Breast epithelium (tissue), 4 donors: ENCODE measurements at places on chromosomes 4 and X.

GRCh38 chr4:129350834-129351721, 255.1 kb downstream of the C4orf33 start:
- DNase-seq: no peak

DNA sequence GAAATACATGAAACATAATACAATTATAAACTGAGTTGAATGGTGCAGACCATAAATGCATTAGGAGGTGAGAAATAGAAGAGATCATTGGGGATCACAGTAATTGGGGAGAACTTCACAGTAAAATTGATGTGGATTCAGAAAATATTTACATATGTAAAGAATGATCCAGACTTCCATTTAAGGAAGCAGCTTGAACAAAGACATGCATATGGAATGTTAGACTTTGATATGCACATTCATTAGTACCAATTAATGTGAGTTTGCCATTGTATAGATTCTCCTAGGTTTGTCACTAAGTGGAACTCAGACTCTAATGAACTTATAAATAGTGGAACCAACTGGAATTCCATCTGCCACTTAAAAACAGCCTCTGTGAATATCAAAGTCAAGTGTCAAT, 235.6 kb downstream of the PARM1 start:
- DNase-seq: no peak

GRCh38 chrX:109511113-109511512, 25.5 kb upstream of the NXT2 start:
- DNase-seq: no peak

DNA sequence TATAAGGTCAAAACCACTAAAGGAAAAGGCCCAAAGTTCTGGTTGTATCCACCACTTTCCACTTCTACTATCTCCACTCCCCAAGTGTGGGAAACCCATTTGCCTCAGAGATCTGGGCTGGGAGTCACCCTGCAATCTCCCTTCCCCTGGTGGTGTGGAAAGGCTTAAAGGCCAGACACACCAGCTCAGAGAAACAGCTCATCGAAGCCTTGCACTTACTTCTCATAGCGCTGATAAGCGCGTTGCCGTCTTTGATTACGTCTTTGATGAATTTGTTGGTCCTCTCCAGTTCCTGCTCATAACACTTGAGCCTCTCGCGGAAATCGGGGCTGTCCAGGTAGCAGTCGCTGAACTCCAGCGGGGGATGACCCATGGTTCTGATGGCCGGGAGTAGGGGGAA, 647 bp downstream of the OPHN1 start:
- DNase-seq: no peak

DNA sequence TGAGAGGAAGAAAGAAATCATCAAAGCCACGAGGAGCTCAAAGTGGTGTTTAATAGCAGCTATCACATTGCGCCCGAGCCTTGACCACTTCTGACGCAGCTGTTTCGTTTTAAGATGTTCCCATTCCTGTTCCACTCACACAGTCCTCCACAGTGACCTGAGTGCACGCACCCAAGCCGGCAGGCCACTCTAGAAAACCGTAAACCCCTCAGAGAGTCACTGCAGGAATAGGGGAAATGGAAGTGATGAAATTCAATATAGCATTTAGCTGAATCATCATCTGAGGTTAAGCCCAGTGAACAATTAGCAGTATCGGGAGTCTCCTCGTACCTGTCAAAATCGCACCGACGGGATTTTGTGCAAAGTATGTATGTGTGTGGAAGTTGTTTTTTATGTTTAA, 17.9 kb upstream of the HAND2 start:
- DNase-seq: no peak

DNA sequence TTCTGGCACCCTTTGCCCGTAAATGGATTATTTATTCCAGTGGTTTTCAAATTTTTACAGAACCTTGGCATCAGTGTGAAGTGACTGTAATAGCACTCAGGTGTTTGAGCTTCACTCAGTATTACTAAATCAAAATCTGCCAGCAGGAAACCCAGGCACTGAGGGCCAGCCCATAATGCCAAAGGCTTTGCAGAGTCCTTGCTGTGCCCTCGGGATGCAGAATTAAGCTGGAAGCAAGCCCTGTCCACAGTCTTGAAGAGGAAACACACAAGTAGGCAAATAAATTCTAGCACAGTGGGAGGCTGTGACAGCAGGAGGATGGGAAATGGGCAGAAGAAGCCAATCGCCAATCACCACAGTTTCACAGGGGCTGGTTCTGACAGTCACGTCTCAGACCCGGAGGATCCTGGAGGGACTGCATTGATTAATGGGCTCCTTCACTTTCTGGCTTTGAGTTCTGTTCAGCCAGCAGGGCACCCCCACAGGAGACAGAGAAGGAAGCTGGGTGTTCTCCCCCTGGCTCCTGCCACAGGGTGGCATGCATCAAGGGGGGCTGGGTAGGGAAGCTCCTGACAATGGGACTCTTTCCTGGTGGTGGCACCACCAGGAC, 138.8 kb downstream of the MTNR1A start:
- no peak for DNase-seq

- no peak for DNase-seq
These were observed 118.1 kb upstream of the TLR3 start for GRCh38 chr4:185950891-185951290.

DNA sequence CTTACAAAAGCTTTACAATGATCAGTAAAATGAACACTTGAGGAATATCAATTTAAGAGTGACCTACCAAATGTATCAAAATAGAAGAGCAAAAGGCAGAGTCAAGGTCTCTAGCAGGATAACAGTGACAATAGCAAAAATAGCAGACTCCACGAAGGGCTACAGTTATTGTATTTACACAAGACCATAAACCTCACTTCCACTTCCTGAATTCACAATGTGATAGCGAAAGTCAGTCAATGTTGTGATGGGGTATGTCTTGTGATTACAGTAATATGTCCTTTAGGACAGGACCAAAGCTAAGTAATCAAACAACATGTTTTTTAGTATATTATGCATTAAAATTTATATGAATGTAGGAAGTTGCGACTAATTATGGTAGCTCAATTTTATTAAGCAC, 139.6 kb downstream of the IQCM start:
- no peak for DNase-seq

DNA sequence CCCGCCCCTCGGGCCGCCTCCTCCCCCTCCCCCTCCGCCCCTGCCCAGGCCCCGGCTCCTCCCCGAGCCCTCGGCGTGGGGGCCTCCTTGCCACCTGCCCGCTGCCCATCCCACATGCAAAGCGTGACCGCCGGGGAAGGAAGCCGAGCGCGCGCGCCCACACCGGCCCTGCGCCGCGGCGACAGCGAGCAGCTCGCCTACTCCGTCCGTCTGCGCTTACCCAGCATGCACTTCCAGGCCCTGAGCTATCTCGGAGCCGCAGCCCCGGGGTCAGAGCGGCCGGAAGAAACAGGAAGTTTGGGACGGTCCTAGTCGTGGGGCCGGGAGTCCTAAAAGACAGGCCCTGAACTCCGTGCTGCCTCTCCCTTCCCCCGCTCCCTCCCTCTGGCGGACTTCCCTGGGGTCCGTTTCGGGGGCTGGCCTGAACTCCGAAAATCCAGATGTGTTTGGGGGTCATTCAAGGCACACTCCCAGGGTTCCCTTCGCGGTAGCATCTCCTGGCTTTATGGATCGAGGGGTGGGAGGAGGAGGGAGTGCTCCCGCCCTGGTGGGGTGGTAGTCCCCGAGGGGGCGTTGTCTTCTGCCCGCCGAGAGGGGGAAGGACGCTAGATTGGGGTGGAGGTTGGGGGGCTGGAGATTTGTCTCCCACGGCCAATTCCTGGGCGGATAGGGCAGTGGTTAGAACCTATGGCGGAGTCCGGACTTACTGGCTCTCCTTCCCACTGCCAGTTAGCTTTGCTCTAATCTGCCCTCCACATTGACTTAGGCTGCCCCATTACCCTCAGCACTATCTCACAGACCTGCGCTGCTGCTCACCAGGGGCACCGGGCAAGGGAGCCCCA, 25.0 kb upstream of the BCORL1 start:
- no peak for DNase-seq

- DNase-seq: no peak
These were observed 8.3 kb upstream of the CD40LG start for GRCh38 chrX:136639506-136640176.

DNA sequence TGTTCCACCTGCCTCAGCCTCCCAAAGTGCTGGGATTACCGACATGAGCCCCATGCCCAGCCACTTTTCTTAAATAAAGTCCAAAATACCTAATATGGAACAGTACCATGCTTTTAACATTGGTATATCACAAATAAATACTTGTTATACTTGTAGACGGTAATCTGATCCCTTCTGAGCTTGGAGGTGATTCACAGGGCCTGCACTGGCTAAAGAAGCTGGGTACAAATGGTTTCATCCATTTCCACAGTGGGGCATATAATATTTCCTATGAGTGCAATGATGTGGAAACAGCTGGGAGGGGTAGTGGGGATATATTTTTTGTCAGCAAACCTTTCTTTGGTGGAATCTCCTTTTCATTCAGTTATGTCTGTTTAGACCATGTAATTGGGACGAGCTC, 35.8 kb downstream of the PLK4 start:
- DNase-seq: no peak

- DNase-seq: no peak
These were observed 13.4 kb upstream of the STK32B start for GRCh38 chr4:5037553-5038551.

DNA sequence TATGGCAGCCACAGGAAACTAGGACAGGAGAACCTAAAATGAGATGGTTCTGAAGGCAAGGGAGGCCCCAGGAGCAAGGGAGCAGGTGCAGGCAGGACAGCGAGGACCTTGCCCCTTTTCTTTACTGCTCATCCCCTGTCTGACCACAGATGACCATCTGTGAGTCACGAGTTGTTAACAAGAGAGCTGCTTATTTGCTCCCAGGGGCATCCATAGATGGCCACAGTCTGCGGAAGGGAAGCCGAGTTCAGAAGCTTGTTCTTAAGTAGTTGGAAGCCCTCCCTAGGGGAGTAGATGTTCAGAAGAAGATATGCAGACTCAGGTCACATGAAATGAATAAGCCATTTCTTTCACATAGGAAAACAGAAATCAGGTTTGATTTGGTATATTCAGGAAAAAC, 69.4 kb downstream of the EVC2 start:
- no peak for DNase-seq

- DNase-seq: no peak
These were observed 3.4 kb downstream of the PRPS2 start for GRCh38 chrX:12794654-12795053.

DNA sequence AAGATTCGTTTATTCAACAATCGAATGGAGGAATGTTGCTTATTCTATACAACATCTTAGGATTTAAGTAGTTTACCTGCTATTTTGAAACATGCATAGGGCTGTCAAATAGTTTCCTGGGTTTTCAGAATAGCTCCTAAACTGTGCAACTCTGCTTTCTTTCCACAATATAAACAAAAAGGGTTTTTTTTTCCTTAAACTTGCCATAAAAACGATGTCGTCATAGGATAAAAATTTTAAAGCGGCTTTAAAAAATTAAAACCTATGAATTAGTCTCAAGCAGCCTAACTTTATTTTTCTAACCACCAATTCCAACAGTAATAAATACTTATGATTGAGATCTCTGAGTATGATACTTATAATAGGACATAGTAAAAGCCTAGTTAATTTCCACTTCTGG, 21.6 kb upstream of the STIM2 start:
- no peak for DNase-seq

- no peak for DNase-seq
These were observed 95.8 kb downstream of the RNF150 start for GRCh38 chr4:141037446-141037845.

DNA sequence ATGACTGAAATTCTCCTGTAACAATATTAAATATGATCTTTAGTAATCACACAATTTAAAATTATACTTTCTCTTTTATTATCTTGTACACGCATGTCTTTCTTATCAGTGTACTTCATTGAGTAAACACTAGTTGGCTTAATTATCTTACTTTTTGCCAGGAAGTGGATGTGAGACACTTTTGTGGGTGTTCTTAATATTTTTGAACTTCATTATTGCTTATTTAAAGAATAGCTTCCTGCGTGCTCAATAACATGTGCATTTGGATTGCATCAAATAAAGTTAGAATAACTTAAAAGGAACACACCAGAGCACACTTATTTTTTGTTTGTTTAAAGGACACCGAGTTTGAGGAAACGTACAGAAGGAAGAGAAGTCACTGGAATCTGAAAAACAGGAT, 128.5 kb upstream of the VEGFC start:
- no peak for DNase-seq
